ENCODE measurements at places on chromosomes 13 and 19. TPM values are rescaled to one million over a fixed set of nuclear protein-coding genes. Genes with fewer than 3 reads are reported as not detected.

- DNase-seq = no peak
Measured at GRCh38 chr13:96299235-96299634, 209.3 kb downstream of the HS6ST3 start.

DNA sequence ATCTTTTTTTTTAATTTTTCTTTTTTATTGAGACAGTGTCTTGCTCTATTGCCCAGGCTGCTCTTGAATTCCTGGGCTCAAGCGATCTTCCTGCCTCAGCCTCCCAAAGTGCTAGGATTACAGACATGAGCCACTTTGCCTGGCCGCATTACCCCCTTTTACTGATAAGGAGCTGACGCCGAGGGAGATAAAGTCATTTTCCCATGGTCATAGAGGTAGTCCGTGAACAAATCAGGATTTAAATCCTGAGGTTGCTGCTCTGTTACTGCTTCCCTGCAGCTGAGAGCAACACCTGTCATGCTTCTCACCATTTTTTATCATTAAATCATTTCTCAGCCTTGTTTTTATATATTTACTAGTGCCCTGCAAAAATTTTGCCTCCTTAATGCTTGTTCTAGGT is 7.4 kb downstream of the CYSLTR2 start:
- no peak for DNase-seq

DNA sequence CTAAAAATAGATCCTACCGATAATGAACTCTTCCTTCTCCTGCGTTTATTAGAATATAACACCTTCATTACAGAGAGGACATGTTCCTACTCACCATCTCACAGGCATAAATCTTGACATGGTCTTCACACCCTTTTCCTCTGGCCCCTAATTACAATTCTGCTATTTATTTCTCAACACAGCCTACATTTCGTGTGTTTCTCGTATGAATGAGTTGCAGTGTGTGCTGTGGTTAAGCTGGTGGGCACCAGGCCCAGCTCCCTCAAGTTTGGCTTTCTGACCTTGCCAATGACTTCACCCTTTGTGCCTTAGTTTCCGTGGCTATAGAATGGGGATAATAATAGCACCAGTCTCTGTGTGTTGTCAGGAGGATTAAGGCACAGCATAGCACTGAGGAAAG is 12.3 kb upstream of the KATNAL1 start:
- no peak for DNase-seq

KCTD4 gene
- not detected for total RNA-seq

KASH5 gene
- not detected for total RNA-seq

NLRP7 gene
- total RNA-seq = 0.77 TPM

PLPP2 gene
- 27.7 TPM for total RNA-seq
